ENCODE measurements at places on chromosomes 3 and 15.

DNA sequence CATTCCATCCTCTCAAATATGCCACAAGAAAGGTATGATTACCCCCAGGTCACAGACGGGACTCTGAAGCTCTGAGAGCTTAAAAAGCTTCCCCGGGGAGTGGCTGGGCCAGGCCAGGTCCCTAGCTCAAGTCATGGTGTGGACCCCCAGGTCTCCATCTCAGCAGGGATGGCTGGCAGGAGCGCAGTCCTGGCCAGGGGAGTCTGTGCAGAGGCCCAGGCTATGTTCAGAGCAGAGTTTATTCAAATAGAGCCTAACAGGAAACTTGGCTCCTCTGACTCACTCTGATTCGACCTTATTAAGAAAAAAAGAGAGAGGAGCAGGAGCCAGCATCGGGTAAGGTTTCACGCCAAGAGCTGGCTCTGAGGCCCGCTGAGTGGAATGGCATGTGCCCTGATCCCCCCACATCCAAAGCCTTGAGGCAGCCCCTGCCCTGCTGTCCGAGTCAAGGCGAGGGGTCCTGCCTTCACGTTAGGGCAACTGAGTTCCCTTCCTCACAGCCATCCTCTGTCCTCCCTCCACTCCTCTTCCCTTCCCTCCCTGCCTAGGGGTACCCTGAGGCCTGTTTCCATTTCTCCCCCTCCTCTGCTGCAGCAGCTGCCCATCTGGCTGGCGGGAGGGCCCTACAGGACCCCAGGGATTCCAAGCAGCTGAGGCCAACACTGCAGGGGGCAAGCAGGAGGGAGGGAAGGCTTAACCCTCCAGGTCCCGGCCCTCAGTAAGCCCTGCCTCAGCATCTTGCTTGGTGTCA lies 1.9 kb upstream of the LOXL1 start:
- DNase-seq: no peak

DNA sequence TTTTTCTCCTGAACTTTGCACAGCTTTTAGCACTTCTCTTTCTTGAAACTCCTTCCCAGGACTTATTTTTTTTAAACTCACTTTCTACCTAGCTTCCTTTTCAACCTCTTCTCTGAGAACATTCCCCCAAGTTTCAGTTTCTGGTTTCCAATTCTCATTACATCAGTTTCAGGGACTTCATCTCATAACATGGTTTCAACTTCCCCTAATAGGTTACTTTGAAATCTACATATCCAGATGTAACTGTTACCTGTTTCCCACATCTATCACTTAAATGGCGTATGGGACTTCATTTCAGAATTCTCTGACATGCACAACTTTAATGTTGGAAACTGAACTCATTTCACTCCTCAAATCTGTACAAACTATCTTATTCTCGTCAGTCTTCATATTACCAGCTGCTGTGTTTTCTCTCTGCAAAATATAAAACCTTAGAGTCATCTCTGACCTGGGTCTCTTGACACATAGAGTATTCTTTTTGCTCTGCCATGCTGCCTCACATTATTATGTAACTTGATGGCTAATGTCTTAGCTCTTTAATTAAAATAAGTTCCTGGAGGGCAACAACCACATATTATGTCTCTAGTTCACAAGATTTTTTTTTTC lies 58.4 kb downstream of the NME9 start:
- no peak for DNase-seq

- DNase-seq: no peak
These were observed 488.7 kb downstream of the AGBL1 start for GRCh38 chr15:86568378-86568777.

DNA sequence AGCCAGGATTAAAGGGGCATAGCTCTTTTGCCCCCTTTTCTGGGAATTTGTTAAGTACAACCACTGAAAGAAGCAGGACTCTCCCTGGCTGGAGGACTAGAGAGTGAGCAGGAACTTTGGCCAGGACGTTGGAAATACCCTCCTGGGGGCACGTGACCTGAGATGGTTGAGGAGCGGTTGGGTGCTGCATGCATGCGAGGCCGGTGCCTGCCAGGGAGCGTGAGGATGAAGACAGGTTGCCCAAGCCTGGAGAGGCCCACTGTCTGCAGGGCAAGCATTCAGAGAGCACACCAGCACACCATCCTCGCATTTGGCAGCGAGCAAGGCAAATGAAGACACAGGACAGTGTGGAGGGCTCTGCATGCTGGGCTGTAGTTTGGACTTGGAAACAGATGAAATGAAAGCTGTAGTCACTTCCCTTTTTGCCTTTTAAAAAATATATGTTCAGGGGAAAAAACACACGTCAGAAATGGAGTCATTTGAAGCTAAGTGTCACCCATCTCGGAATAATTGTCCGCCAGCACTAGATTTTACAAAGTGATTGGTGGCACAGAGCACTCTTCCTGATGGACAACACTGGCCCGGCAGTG lies 217.6 kb downstream of the SLCO3A1 start:
- no peak for DNase-seq

- DNase-seq: no peak
These were observed 19.6 kb downstream of the NSUN3 start for GRCh38 chr3:94082391-94082937.

DNA sequence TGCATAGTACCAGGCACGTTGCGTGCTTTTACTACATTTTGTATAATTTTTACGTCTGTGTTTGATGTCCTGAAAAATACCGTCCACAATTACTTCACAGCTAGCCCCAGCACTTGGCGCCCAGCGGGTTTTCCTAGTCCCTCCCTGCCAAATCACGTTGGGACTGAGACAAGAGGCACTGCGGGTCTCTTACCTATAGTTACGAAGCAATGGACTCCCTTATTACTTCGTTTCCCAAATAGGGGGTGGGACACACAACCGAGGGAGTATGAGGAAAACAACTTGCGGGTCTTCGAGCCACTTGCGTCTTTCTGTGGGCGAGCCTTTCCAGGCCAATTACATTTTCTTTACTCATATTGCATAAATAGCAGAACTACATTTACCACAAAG lies 620 bp upstream of the CMSS1 start:
- DNase-seq: no peak

- DNase-seq: no peak
These were observed 51.5 kb downstream of the MYO1E start for GRCh38 chr15:59321000-59321689.

GRCh38 chr3:33016846-33017405 lies 65.5 kb downstream of the CCR4 start:
- no peak for DNase-seq

GRCh38 chr3:133962849-133963248 lies 66.9 kb downstream of the SLCO2A1 start:
- DNase-seq: no peak

GRCh38 chr15:41965441-41966413 lies 6.6 kb downstream of the EHD4 start:
- DNase-seq: no peak

GRCh38 chr3:195071916-195072820 lies 198.8 kb downstream of the XXYLT1 start:
- DNase-seq: no peak

- DNase-seq: no peak
These were observed 10.1 kb downstream of the VPS13C start for GRCh38 chr15:62050115-62050514.

DNA sequence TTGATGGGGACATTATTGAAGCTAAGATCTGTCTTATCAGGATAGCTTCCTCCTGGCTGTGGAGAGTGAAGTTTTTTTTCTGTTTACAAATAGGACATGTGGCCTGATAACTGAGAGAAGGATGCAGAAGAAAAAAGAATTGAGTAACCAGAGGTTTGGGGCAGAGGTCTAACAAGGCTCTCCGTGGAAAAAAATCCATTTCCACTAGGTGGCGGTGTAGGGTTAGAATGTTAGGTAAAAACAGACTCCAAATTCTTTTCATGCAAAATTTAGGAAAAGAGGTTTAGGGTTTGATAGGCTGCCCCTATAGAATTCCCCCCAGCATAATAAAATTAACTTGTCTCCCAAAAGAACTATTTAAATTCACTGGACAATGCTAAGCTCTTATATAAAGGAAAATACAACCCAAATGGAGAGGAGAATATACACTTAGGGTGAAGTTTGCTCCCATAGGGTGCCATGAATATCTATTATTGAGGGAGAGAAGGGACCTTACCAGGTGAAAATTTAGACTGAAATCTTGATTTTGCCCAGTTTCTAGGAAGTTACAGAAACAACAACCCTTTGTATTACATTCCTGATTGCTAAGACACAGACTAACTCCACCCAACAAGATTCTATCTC lies 1560.4 kb downstream of the OTOL1 start:
- no peak for DNase-seq

DNA sequence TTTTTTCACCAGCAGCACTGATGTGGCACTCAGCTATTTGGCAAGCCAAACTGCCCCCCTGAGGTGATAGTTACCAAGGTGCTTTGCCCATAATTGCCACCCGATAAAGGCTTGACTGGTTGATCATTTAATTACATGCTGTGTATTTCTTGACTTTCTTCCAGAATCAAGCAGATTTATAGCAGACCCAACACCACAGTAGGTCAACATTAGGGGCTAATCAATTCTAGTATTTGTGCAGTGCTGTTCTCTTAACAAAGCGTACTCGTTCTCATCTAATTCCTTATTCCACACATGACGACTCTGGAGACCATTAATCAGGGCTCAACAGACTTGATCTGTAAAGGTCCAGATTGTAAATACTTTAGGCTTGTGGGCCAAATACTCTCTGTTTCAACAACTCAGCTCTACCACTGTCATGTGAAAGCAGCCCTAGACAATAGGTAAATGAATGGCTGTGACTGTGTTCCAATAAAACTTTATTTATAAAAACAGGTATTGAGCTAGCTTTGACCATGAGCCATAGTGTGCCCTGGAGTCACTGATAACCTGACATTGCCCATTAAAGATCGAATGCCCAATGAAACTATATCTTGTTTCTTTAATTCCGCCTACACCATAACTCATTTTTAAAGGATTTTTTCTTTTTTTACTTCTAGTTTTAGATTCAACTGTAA lies 119.1 kb upstream of the TMC3 start:
- no peak for DNase-seq

- no peak for DNase-seq
These were observed 121.6 kb upstream of the ROPN1 start for GRCh38 chr3:124113485-124113884.

DNA sequence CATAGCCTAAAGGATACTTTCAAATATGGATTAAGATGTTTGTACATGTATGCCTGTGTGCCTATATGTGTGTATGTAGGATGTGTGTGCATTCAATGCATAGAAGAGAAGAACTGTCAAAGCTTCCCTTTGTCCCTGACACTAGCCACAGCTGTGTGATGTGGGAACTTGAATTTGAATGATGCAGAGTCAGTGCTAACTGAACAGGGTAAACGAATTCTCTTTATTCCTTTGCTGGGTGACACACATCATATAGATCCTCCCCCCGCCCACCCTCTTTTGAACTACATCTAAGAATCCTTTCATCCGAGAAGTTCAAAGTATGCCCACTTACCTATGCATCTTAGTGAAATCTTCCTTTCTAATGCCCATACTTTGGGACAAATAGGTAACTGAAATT lies 228.3 kb downstream of the GAP43 start:
- no peak for DNase-seq

DNA sequence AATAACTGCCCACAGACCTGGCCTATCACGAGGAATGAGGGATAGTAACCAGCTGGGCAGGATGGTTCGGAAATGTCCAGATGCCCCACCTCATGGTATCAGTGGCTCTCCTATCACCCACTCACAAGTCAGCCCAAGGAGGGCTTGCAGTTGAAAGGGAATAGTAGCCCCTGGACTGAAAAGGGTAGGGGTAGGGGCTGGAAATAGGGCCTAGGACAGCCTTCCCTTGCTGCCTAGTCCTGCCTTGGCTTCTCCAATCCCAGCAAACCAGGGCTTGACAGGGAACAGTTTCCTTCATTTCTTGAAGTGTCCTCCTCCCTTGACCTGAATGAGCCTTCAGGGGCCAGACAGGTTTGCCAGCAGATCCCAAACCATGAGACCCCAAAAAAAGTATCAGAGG lies 1.2 kb upstream of the CACNA2D2 start:
- no peak for DNase-seq

DNA sequence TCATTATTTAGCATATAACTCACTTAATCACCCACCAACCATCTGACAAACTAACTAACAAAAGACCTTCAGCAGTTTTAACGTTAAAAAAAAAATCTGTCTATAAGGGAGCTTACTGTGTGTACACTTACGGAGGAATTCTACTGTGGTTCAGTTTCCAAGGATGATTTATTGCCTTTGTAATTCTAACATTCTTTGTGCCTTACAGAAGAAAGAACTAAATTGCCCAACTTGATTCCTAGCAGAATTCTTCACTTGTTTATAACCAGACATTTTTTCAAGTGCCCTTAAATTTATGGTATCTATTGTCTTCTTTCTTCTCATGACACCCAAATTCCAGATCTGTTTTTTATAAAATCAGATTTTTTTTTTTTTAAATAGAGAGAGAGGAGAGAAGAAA lies 119.7 kb upstream of the IGSF10 start:
- DNase-seq: no peak

GRCh38 chr3:108879915-108880314 lies 57.3 kb downstream of the TRAT1 start:
- DNase-seq: no peak

- DNase-seq: no peak
These were observed 37.4 kb upstream of the NMNAT3 start for GRCh38 chr3:139715166-139715565.

DNA sequence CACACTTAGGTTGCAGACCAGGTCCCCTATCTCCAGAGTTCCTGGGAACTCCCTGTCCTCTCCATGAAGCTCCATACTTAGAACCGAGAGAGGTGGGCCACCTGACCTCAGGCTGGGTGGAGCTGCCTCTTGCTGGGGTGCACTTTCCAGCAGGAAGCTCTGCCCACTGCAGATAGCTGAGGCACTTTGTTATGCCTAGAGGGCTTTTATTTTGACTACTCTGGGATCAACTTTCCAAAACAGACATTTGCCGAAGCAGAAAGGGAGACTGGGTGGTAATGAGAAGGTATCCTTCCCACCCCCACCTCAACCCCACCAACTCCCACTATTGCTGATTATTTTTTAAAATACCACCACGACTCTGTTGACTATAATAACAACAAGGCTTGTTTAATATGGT lies 54.7 kb downstream of the CLDN11 start:
- no peak for DNase-seq

- DNase-seq: no peak
These were observed 37.4 kb downstream of the CPN2 start for GRCh38 chr3:194313560-194314387.

All from CMK (cell line).